Dermis blood vessel endothelial cell (primary cell): ENCODE measurements at places on chromosomes 2 and 18. TPM values are rescaled to one million over a fixed set of nuclear protein-coding genes. Genes with fewer than 3 reads are reported as not detected.

The CYTIP gene
- total RNA-seq = 0.14 TPM in 1 of 2 replicates, not detected in the other

The PFN4 gene
- 0.23 and 1.7 TPM in 2 replicates for total RNA-seq

The PCARE gene
- total RNA-seq = under 0.01 TPM in 1 of 2 replicates, not detected in the other

The TTC31 gene
- 18.2 and 21.6 TPM in 2 replicates for total RNA-seq

The STARD6 gene
- 0.09 TPM in 1 of 2 replicates, not detected in the other for total RNA-seq

The EDAR gene
- total RNA-seq = not detected in 2 replicates

The TNFRSF11A gene
- 30.3 and 41.7 TPM in 2 replicates for total RNA-seq

The ZAP70 gene
- 0.09 TPM in 1 of 2 replicates, not detected in the other for total RNA-seq

DNA sequence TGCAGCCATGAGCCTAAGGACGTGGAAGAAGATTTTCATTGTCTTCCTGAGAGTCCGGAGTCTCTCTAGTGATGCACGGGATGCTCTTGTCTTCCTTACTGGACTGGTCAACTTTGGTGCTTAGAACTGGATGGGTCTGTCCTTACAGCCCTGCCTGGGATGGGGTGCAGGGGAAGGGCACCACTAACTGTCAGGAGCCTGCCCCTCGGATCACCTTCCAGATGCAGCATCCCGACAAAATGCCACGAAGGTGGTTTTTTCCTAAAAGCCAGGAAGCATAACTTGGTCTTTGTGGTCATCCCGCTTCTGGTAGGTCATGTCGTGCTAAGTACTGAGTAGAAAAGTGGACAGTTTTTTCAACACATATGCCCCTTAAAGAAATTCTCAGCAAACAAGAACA lies 207.4 kb upstream of the TWIST2 start:
- DNase-seq = no peak

GRCh38 chr2:216936954-216937357 lies 77.1 kb upstream of the TNP1 start:
- no peak for DNase-seq

DNA sequence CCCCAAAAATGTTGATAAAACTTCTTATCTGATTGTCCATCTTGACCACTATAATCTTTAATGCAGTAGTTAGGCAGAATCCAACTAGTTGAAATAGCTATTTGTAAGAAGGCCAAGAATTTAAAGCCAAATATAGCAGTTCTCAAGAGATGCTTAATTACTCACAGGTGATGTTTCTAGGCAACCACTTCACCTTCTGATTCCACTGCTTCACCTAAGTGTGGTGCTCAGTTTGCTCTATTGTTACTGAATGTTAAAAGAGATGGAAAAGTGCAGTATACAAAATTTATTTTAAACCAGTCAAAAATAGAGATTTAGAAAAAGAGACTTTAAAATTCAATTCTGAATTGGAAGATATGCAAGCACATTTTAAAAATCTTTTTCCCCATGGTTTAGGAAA lies 539.4 kb downstream of the ZNF804A start:
- DNase-seq = no peak

GRCh38 chr2:23838996-23839395 lies 87.9 kb downstream of the ATAD2B start:
- no peak for DNase-seq

DNA sequence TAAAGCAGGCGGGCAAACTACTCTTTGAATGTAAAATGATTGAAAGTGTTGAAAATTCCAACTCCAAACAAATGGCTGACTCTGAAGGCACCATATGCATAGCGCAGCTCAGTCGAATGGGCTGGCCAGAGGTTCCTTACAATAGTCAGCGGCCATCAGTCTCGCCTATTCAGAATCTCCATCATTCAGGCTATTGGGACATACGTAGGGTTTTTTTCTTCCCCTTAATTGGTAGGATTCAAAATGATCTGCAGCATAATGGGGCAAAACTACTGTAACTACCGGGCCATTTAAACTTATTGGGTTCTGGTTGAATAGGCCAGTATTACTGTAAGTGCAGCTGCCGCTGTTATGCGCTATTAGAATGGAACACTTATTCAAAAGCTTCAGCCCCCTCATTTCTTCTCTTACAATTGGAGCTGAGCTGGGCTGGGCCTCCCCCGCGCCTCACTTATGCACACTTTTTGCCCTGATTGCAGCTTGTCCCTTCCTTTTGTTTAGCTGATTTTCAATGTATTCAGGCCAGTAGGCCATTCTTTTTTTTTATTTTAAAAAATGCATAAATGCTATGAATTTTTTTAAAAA lies 40.4 kb downstream of the SLC9A4 start:
- DNase-seq = no peak

- no peak for DNase-seq
These were observed 34.7 kb upstream of the ZEB2 start for GRCh38 chr2:144554492-144555210.

DNA sequence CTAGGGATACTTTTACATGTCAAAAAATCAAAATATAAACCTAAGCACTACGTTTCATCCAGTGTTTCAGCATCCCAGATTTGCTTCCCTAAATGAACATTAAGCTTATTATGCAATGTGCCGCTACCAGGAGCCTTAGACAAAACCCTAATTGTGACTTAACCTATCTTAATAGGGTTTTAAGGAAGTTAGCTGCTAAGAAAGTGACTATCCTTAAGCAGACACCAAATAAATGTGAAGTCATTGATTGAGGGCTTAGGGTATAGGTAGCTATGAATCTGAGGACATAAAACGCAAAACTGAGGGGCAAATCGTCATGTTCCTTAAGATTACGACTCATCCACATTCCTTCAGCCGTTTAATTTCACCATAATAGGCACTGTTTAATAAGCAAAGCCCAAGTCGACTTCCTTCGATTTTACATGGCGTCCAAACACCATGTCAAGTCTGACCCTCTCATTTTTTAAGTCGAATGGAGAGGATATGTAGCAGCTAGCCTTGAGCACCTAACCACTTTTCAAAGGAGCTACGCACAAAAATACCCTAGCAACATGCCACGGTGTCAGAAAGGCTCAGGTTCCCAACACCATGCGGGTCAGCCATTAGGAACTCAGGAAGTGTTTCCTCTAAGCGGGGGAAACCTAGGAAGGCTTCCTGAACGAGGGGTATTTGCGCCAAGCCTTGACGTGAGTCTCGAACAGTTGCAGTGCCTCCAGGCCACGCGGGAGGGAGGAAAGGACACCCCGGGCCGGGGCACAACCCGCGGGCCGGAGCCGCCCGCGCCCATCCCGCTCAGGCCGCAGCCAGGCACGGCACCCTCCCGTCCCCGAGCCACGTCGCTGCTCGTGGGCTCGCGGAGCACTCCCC lies 1.0 kb downstream of the HDLBP start:
- peak; percentile 66 for DNase-seq

DNA sequence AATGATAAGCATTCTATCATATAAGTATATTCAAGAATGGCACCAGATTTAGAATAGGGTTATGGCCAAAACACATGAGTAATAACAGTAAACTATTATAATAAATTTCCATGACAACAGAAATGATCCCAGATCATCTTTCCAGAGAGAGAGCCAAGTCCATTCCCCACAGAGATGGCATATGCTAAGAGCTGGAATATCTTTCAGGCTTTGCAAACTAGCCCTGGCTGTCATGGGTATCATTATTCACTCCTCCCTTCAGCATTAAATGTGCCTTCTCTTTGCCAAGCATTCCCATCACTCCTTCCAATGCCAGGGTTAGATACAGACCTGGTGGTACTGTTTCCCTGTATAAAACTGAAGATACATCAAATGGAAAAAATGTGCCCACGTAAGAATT lies 10.9 kb downstream of the FEZ2 start:
- no peak for DNase-seq

- DNase-seq = peak; percentile 53
These were observed at the start of gene VIT for GRCh38 chr2:36696533-36696932. Gene VIT (plus strand): TSS chr2:36696707. CDS start chr2:36716371, 19,664 bp downstream.

DNA sequence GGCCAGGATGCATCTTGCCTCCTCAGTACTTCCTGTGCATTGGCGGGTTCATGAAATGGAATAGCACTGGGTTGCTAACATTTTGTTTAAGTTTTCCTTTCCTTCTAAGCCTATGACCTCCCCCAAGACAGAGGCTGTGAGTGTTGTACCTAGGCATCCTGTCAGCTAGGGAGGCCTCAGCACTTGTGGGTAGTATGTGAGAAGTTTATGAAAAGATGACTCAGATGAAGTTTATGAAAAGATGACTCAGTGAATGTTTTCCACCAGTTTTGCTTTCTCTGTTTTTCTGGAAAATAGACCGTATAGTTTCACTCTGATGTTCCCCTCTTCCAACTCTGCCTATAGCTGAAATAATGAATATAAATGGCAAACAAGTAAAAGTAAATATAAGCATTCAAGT lies 412.9 kb downstream of the TMEM182 start:
- DNase-seq = no peak

DNA sequence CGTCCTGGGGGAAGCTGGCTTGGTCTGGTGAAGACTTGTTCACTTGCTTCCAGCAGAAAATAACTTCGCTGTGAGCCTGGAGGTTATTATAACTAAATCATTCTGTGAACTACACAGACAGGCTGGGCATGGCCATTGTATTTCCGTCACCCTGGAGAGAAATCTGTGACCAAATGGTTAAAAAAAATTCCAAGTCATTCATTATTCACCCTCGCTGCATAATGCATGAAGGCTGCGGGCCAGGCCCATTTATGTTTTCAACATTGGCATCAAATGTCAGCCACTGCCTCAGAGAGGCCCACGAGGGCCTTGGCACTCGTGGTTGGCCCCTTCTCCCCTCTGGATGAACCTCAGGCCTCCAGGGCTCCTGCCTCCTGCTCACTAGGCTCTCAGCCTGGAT lies 57.7 kb downstream of the RRM2 start:
- DNase-seq = no peak

- no peak for DNase-seq
These were observed 53.6 kb upstream of the NRXN1 start for GRCh38 chr2:51085420-51086068.

DNA sequence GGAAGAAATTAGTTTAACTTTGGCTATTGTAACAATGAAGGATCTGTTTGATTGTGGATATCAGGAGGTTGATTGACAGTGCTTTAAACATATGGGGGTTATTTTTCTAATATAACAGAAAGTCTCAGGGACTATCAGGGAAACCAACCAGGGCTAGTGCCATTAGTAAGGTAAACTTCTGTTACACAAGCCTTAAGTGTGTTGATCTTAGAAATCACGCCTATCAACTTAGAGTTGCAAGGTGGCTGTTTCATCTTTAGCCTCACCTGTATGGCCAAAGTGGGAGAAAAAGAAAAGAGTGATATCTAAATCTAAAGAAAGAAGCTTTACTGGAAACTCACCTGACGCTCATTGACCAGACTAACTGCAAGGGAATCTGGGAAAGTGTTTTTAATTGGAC lies 62.1 kb downstream of the GLS start:
- no peak for DNase-seq

- no peak for DNase-seq
These were observed 511 bp upstream of the TP53I3 start for GRCh38 chr2:24085200-24085489.

- DNase-seq = peak; percentile 67
These were observed 47.5 kb upstream of the HNRNPA3 start for GRCh38 chr2:177165061-177165583.

GRCh38 chr2:169933124-169933711 lies 106.0 kb downstream of the UBR3 start:
- DNase-seq = peak; percentile 78

DNA sequence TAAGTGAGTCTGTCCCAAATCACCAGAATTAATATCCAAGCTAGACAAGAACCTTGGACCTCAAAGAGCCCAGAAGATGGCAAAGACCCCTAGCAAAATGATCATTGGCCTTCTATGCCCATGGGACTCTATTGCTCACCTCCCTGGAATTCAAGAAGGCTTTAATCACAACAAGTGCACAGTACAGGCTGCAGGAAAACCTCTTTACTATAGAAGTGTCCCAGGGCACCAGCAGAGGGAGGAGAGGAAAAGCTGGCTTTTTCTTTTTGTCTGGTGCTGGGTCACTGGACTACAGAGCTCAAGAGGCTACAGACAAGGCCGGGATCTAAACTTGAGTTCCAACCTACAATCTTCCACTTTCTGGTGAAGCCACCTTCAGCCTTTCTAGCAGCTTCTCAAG lies 88.3 kb upstream of the PPP1CB start:
- DNase-seq = peak; percentile 73

DNA sequence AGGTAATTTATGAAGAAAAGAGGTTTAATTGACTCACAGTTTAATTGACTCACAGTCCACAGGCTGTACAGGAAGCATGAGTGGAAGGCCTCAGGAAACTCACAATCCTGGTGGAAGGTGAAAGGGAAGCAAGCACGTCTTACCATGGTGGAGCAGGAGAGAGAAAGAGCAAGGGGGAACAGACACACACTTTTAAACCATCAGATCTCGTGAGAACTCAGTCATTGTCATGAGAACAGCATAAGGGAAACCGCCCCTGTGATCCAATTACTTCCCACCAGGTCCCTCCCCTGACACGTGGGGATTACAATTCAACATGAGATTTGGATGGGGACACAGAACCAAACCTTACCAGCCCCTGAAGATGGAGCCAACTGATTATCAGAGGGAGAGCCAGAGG lies 11.2 kb upstream of the PUM2 start:
- peak; percentile 56 for DNase-seq

- DNase-seq = no peak
These were observed 633.0 kb upstream of the TMEFF2 start for GRCh38 chr2:192827735-192828134.

GRCh38 chr18:12597760-12598159 lies 60.1 kb downstream of the SPIRE1 start:
- peak; percentile 71 for DNase-seq
